CD4-positive, alpha-beta T cell treated with Interleukin-15 for 4 hours (primary cell): ENCODE measurements at places on chromosomes 7 and 10.

DNA sequence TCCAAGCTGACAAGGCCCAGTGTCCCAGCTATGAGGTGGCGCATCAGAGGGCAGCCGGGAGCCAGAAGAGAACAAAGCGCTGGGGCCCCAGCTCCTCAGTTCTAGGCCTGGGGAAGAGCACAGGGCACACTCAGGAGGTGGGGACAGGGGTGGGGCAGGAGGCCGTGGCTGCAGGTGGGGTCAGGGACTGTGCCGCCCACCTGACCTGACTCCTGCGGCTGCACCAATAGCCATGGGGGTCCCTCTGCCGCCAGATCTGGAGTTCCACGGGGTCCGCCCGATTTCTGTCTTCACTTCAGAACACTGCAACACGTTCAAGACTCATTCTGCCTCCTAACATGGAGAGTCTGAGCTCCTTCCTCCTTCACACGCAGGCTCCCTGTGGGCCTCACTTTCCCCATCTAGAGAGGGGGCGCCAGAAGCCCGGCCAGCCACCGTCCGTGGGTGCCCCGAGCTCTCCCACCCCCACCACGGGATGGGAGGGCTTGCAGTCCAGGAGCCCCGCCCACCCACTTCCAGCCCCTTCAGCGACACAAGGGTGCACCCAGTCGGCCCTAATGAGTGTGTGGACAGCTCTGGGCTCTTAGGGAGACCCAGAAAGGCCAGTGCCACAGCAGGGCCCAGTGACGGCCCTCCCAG, 278.3 kb downstream of the MAD1L1 start:
- no peak for DNase-seq

DNA sequence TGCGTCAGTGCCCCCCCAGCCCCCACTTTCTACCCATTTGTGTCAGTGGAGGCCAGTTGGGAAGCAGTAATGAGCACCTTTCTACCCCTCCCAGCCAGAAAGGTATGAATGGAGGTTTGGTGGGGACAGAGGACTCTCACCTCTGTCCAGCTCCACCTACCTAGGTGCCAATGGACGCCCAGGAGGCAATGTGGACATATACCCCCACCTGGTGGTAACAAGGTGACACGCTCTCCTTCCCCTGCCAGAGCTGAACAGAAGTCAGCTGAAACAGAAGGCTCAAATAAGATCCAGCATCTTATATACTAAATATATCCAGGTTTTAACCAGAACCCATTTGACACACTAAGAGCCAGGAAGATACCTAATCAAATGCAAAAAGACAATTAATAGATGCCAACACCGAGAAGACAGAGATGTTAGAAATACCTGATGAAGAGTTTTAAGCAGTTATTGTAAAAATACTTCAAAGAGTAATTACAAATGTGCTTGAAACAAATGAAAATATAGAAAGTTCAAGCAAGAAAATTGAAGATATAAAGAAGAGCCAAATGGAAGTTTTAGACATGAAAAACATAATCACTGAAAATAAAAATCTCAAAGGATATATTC, 18.4 kb upstream of the SORCS3 start:
- no peak for DNase-seq

- no peak for DNase-seq
Measured at GRCh38 chr7:135537905-135538304, 19.8 kb upstream of the NUP205 start.

GRCh38 chr10:63262430-63263073, 129.4 kb downstream of the NRBF2 start:
- no peak for DNase-seq

DNA sequence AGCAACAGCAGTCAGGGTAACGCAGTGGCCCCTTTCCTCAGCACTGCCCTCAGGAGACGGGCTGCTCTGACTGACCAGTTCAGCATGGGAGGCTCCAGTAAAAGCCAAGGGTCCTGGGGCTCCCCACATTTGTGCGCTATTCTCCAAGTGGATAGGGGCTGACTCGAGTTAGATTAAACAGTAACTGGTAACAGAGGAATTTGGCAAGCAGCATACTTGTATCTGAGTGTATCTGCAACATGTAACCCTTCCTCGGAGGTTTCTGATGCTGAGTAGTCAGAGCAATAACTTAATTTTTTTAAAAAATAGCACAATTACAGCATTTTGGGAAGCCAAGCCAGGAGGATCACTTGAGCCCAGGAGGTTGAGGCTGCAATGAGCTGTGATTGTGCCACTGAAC, 22.8 kb downstream of the SORBS1 start:
- no peak for DNase-seq

DNA sequence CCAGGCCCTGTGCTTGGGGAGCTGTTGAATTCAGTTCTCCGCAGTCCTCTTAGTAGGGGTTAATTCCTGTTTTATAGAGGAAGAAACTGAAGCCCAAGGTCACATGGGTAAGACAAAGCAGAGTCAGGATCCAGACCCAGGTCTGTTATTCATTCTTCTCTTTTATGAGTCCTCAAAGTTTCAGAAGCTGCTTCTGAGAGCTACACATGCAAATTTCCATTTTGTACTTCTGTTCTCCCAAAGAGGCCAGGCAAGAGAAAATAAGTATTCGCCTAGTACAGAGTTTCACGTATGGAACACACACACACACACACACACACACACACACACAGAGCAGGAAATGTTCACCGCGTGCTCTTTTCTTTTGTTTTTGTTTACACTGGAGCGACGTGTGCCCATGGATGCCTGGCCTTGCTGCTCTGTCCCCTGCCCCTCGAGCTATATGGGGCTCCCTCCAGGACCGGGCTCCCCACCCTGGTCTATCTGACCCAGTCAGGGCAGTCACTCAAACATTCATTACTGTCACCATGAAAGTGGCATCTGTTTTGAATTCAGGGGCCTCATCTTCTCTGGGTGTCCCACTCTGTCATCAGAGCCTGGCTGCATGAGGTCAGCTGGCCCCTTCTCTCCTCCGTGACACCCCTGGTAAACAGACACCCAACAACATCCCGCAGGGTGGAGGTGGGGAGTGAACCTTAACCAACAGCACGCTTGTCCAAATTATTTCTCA, 84.4 kb downstream of the TNS3 start:
- no peak for DNase-seq
